Hematopoietic multipotent progenitor cell treated with erythropoietin and hydrocortisone succinate and interleukin-3 and kit ligand, for 17 days (in vitro differentiated cells): ENCODE measurements at places on chromosomes 6 and 20.

DNA sequence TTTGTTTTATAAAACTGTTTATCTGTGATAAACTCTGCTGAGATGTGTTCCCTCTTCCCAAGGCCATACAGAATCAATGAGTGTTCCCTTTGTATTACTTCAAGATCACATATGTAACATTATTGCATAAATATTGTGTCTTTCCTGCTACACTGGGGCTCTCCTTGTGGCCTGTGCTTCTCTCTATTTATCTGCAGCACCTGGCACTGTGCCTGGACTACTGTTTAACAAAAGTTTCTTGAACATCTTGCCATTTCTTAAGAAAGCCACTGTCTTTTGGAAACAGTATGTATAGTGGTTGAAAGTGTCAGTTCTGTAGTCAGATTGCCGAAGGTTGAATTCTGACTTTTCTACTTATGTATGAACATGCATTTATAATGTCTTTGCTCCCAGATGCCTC lies 169.0 kb upstream of the SCGN start:
- DNase-seq = peak; percentile 33

DNA sequence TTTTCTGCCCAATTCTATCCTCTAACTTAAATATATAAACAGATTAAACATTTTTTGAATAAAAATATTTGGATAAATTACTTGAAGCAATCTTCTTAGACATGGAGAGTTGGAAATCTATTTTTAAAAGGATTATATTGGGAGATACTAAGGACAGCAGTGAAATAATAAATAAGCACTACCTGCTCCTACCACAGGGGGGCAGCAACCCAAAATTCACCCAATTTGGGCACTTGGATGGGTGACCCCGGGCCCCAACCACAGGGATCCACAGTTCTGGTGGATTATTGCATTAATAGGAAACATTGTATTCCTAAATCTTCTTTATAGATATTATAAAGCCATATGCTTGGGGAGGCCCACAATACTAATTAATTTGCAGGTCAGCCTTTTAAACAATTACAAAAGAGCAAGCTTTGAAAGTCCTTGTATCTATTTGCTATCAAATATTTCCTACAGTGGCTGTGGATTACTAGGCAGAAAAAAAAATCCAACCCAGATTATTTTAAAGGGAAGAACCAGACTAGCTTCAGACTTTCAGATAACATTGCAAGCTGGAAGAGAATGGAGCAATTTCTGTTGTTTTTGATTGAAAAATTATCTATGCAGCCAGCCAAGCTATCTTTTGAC lies 66.4 kb upstream of the PDE10A start:
- DNase-seq = peak; percentile 16

GRCh38 chr6:147381712-147382111 lies 126.8 kb upstream of the SAMD5 start:
- no peak for DNase-seq

- no peak for DNase-seq
Measured at GRCh38 chr20:3996399-3996798, 19.0 kb downstream of the RNF24 start.

DNA sequence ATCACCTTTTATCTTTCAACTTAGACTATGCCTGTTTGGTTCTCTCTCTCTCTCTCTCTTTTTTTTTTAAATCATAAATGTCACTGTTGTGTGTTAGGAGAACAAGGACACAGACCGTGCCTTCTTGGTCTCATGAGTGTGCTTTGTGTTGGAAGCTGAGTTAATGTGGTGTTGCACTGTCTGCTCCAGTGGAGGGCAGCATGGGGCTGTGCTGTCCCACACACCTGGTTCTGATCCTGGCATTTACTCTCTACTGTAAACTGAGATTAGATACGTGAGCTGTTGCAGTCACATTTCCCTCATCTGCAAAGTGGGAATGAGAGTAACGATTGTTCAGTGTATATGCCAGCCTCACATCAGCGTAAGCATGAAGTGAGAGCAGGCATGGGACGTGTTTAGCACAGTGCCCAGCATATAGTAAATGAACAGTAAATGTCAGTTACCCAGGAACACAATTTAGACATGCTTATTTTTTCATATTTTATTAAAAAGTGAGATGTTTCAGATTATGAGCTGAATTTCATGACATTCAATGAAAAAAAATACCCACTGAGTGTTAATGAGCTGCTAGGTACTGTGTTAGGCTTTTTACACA lies 161.1 kb downstream of the FARS2 start:
- no peak for DNase-seq

GRCh38 chr20:39398656-39399055 lies 436.5 kb downstream of the DHX35 start:
- no peak for DNase-seq

DNA sequence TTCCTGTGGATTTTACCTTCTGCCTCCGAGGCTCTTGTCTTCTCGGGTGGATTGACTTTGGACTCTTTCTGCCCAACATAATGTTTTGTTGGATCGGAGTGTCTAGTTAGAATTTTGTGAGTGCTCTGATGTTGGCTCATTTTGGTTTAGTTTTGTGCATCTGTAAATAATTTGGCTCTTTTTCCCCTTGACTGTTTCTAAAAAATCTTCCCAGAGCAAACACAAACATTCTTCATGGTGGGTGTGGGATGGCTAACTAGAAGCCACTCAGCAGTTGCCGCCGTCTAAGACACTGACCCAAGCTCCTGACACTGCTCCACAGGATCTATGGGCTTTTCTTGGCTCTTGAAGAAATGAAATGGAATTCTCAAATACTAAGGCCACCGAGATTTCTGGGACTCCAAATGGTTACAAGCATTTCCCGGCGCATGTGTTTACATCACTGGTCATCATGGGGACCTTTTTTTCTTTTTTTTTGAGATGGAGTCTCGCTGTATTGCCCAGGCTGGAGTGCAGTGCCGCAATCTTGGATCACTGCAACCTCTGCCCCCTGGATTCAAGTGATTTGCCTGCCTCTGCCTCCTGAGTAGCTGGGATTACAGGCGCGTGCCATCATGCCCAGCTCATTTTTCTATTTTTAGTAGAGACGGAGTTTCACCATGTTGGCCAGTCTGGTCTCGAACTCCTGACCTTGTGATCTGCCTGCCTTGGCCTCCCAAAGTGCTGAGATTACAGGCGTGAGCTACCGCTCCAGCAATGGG lies 92.0 kb upstream of the FRMD1 start:
- no peak for DNase-seq

DNA sequence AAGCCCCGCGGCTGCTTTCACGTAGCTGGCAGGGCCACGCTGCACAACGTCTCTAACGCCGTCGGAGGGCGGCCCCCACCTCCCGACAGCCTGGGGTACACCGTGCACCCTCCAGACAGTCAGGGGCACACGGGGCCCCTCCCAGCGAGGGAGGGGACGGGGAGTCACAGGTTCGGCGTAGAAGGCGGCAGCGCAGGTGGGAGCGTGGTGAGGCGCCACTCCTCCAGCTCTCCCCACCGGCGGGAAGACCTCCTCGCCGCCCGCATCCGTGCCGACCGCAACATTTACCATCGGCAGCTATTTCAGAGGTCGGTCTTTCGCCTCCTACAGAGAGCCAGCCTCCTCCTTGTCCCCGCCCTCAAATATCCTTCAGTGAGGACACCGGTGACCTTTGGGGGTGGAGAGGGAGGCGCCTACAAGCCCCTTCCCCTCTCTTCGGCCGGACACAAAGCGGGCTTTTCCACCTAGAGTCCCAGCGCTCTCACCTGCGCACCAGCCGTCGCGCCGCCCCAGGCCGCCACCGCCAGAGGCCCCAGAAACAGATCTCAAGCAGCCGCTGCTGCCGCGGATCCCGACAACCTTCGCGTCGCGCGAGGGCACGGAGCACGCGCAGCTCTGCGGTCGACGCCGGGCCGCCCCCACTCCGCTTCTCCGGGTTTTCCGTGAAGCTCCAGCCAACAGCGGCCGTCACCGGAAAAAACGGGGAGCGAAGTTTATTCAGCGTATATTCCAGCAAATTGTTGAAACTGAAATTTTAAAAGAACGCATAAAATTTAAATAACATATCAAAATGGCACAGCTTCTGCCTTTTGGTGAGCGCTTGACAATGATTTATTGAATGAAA lies at the start of gene MKKS:
TSS of gene MKKS (minus strand) at position 600 of the 844 bp plus-strand sequence. CDS start 20,708 bp downstream, outside the sequence.
- peak; percentile 89 for DNase-seq

GRCh38 chr6:39153766-39154397 lies 38.9 kb upstream of the SAYSD1 start:
- no peak for DNase-seq

GRCh38 chr6:137424251-137424650 lies 69.9 kb downstream of the OLIG3 start:
- DNase-seq = no peak

GRCh38 chr6:165988302-165988756 lies 179.3 kb downstream of the TBXT start:
- no peak for DNase-seq
